Kidney (tissue), 22 donors: ENCODE measurements at places on chromosomes 2 and 18.
A peak's percentile ranks its signal among the peaks of the same experiment; 100 is the strongest.

- no peak overlapping the region for H3K4me3 ChIP-seq
- DNase-seq = no peak
- no peaks in the 10 kb centered on the region for H3K27me3 ChIP-seq
- H3K36me3 ChIP-seq = no peaks in the 10 kb centered on the region
- no peaks in the 10 kb centered on the region for H3K4me1 ChIP-seq
- H3K27ac ChIP-seq = no peak overlapping the region
These were observed 29.1 kb upstream of the SELENOI start for GRCh38 chr2:26316845-26317244.

- H3K27me3 ChIP-seq = no peaks in the 10 kb centered on the region
- H3K27ac ChIP-seq = no peak overlapping the region
- H3K4me3 ChIP-seq = no peak overlapping the region
- no peaks in the 10 kb centered on the region for H3K4me1 ChIP-seq
- DNase-seq = peak; percentile 15
These were observed 140.1 kb downstream of the NOL4 start for GRCh38 chr18:34084635-34085034.

DNA sequence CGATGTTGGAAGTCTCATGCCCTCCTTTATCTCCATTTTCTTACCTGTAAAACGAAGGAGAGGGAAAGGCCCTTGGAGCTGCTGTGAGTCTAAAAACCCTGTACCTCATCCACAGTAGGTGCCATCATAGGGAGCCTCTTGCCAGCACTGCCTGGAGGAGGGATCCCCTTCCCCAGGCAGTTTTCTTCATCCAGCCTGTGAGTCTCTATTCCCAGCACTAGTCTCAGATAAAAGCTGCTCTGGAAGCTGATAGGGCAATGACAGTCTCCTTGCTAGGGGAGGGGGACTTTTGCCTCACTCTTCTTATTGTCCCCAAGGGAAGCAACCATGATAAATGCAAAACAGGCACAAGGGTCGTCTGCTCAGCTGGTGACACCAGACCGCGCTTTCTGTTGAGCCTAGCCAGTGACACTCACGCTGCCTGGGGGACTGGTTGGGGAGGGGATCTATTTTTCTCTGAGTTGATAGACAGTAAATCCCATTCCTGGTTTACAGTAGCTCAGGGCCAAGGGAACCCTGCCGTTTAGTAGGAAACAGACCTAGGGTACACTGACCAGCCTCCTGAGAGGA lies 139.5 kb upstream of the NABP1 start:
- no peaks in the 10 kb centered on the region for H3K36me3 ChIP-seq
- no peak overlapping the region for H3K27ac ChIP-seq
- H3K4me3 ChIP-seq = no peak overlapping the region
- no peaks in the 10 kb centered on the region for H3K27me3 ChIP-seq

DNA sequence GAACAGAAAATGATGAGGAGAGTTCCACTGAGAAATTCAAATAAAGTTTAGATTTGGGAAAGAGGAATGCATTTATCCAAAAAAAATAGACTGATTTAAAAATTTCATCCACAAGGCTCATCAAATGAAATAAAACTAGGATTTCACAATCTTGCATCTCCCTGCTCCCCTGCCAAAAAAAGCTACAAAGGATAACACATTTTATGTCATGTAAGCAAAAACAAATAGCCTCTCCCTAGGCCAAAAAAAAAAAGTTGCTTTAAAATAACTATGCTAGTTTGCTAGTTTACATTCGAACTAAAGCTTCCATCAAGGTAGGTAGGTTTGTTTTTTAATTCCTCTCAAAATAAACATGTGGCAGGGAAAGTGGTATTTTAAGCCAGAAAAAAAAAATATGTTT lies 465.5 kb upstream of the ID2 start:
- no peak for DNase-seq
- H3K4me1 ChIP-seq = no peaks in the 10 kb centered on the region
- no peak overlapping the region for H3K4me3 ChIP-seq

- H3K27me3 ChIP-seq = no peaks in the 10 kb centered on the region
- H3K4me3 ChIP-seq = no peak overlapping the region
- peaks cover 11% of the 10 kb centered on the region for H3K4me1 ChIP-seq
These were observed 57.8 kb upstream of the KIF5C start for GRCh38 chr2:148817210-148817708.

DNA sequence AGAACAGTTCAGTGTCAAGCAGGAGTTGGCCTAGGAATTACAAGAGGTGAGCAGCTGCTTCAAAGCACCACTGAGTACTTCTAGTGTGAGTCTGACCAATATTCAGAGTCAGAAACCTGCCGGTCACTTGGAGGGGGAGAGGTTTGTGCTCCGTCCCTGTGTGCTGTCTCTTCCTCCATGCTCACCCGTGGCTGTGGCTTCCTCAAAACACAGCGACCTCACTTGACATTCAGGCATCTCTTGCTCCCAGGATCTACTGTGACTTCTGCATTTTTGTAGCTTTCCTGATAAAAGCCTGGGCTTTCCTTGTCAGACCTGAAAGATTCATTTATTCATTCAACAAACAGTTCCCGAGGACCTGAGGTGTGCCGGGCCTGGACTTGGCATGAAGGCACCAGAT lies 32.9 kb downstream of the TPRKB start:
- peaks cover 27% of the 10 kb centered on the region for H3K4me1 ChIP-seq
- DNase-seq = no peak
- no peaks in the 10 kb centered on the region for H3K36me3 ChIP-seq
- no peak overlapping the region for H3K4me3 ChIP-seq
- no peaks in the 10 kb centered on the region for H3K27me3 ChIP-seq

DNA sequence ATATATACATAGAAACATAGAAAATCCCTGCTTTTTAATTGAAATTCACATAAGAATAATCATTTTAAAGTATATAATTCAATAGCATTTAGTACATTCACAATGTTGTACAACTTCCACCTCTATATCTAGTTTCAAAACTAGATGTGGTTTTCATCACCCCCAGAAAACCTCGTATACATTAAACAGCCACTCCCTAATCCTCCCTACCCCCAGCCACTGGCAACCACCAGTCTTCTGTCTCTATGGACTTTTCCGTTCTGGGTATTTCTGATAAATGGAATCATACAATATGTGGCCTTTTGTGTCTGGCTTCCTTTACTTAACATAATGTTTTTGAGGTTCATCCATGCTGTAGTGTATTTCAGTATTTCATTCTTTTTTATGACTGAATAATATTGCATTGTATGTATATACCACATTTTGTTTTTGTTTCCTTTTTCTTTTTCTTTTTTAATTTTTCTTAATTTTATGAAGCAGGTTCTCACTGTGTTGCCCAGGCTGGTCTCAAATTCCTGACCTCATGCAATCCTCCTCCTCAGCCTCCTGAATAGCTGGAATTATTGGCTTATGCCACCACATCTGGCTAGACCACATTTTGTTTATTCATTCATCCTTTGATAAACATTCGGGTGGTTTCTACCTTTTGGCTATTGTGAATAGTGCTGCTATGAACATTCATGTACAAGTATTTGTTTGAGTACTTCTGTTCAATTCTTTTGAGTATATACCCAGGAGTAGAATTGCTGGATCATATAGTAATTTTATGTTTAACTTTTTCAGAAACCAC lies 50.6 kb upstream of the RNF152 start:
- DNase-seq = no peak
- no peak overlapping the region for H3K4me3 ChIP-seq
- no peaks in the 10 kb centered on the region for H3K27me3 ChIP-seq

- no peak overlapping the region for H3K4me3 ChIP-seq
- no peak for DNase-seq
- no peak overlapping the region for H3K27ac ChIP-seq
- no peaks in the 10 kb centered on the region for H3K4me1 ChIP-seq
- H3K27me3 ChIP-seq = no peaks in the 10 kb centered on the region
These were observed 107.8 kb upstream of the REV1 start for GRCh38 chr2:99597616-99598015.

- no peak overlapping the region for H3K4me3 ChIP-seq
- no peaks in the 10 kb centered on the region for H3K36me3 ChIP-seq
- H3K27me3 ChIP-seq = no peaks in the 10 kb centered on the region
- no peaks in the 10 kb centered on the region for H3K4me1 ChIP-seq
These were observed 13.6 kb upstream of the UPP2 start for GRCh38 chr2:158088093-158088492.
